Kasumi-1 (cell line): ENCODE measurements at places on chromosomes 5 and 9.

GRCh38 chr9:125525921-125526631 is 180.9 kb downstream of the MAPKAP1 start:
- DNase-seq = no peak

DNA sequence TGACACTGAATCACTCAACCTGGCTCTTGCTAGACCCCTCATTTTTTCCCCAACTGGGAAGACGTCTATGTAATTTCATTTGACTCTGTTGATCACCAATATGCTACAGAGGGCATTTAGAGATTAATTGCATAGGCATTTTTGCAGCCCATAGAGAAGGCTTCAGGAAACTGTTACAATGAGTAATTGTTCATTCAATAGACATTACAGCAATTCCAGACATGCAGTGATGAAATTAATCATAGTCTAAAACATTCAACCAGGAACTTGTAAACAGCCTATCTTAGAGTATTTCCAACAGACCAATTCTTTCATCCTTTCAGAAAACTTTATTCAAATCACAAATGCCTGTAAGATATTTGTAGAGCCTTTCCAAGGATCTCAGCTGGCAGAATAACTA is 122.3 kb downstream of the MARCHF11 start:
- no peak for DNase-seq

DNA sequence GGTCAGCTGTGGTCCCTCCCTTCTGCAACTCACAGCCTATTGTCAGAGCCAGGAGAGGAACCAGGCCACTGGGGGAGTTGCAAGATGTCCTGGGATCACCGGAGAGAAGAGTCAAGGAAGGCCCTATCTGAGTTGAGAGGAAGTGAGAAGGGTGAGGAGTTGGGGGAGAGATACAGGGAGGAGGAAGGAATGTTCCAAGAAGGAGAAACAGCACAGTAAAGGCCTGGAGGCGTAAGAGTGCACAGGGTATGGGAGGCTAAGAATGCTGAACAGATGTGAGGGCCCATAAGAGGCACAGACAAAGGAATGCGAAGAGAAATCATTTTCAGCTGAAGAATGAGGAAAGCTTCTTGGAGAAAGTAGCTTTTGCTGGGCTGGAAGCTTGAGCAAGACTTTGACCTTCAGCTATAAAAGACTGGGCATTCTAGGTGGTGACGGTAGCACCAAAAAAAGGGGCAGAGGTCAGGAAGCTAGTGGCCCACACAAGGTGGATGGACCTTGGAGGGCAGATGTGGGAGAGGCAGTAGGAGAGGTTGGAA is 21.6 kb upstream of the CSF1R start:
- DNase-seq = no peak

- DNase-seq = no peak
These were observed 372.1 kb upstream of the RIOK2 start for GRCh38 chr5:97554977-97555643.

DNA sequence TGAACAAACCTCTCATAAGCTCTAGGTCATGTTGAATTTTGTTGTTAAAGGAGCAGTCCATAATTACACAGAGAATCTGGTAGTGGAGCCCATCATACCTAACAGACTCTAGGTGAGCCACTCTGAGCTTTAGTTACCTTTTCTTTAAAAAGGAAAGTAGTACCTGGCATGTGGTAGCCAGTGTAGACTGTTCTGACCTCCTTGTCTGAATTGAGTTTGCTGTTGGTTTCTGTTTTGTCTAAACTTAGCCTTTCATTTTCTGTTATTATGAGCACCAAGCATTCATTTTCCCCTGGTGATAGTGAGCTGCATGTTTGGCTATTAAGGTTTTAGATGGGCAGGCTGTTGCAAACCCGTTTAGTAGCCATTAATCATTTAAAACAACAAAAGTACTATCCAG is 112.2 kb downstream of the MAST4 start:
- no peak for DNase-seq

- no peak for DNase-seq
These were observed 128.1 kb upstream of the OTULINL start for GRCh38 chr5:14453481-14453880.

- no peak for DNase-seq
These were observed 2.3 kb upstream of the CYFIP2 start for GRCh38 chr5:157263496-157264090.

DNA sequence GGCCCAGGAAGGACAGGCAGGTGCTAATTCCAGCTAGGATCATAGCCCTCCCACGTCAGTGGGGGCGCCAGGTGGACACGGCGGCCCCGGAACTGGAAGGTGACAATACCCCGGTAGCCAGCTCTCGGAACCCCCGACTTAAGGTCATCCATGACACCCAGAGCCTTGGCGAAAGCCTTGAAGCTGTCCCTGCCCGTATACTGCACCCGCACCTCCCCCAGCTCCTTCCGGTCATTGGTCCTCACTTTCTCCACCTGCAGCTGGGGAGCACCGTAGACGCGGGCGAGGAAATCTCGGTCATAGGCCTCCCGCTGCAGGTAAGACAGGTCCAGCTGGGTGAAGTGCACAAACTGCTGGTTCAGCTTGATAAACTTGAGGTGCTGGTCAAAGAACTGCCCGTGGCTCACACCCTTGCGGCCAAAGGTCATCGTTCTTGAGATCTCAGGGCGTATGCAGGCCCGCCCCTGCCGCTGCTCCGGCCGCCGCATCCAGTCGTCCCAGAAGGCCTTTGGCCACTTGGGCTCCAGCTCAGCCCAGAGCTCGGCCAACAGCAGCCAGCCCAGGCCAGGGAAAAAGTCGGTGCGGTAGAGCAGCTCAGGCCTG is 10.9 kb downstream of the MGAT1 start:
- DNase-seq = no peak
